Esophagus mucosa (tissue), 1 donor: ENCODE measurements at places on chromosomes 6 and 20.
A peak's percentile ranks its signal among the peaks of the same experiment; 100 is the strongest.

GRCh38 chr20:50138479-50139393, 14.8 kb downstream of the PEDS1 start:
- peak; percentile 9 for ATAC-seq

GRCh38 chr6:170237999-170238740, 52.7 kb downstream of the DLL1 start:
- no peak for ATAC-seq

DNA sequence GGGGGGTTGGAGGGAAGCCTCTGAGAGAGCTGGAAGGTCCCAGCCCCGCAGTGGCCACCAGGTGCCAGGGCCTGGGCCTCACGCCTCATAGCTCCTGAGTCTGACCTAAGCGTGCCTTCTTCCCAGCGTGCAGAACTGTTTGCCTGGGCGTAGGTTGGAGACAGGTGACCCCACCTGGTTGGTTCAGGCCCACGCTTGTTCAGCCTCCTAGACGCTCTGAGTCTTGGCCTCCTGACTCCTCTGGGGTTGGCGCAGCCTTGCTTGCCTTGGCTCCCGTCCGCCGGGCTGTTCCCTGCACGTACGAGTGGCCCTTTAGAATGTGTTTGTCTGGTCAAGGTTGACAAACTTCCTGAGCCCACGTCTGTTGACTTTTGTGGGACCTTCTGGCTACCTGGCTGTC, 70.8 kb downstream of the EYA2 start:
- ATAC-seq: peak; percentile 86

DNA sequence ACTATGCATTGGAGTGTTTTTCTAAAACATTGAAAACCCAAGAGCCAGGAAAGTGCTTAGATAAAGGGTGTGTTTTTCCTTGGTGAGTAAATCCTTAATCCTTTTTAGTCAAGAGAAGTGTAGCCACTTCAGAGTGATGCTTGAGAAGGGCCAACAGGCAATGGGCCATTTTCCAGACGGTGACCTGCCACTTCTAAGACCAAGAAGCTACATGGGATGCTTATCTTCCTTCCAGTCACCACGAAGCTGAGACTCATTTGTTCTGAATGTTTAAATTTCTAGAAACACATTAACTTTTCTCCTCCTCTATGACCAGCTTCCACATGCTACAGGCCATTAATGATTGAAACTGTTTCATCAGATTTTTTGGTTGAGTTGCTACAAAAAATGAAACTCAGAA, 34.4 kb upstream of the NHSL1 start:
- no peak for ATAC-seq

DNA sequence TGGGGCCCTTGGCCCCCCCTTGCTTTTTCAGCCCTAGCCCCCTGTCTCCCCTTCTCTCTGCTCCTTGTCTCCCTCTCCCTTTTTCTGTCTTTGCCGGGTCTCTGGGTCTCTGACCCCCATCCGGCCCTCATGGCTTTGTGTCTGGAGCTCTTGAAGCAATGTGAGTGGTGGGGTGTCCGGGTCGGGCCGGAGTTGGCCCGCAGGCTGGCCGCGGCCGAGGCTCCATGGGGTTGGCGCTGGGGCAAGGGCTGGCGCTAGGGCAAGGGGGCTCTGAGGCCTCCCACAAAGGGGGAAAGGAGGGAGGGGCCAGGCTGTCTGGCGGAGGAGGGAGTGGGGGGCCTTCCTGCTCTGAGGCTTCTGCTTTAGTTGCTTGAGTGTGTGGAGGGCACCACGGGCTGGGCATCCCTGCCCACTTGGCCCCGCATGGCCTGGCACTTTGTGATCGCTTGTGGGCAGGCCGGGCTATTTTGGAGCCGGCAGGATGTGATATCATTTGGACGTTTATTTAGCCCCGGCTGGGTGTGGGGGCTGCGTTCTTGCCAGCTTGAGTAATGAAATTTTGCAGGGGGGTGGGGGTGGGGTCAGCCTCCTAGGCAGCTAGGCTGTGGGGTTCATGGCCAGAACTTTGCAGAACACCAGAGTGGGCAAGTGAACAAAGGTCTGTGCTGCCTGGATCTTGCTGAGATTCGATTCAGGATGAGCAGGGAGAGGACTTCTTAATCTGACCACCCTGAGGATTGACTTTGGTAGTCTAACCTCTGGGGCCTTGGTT, 78.7 kb upstream of the MYL9 start:
- ATAC-seq: no peak

- ATAC-seq: no peak
These were observed 738.4 kb downstream of the KIF16B start for GRCh38 chr20:15834857-15835256.
